ENCODE measurements at places on chromosomes 3 and 15.

DNA sequence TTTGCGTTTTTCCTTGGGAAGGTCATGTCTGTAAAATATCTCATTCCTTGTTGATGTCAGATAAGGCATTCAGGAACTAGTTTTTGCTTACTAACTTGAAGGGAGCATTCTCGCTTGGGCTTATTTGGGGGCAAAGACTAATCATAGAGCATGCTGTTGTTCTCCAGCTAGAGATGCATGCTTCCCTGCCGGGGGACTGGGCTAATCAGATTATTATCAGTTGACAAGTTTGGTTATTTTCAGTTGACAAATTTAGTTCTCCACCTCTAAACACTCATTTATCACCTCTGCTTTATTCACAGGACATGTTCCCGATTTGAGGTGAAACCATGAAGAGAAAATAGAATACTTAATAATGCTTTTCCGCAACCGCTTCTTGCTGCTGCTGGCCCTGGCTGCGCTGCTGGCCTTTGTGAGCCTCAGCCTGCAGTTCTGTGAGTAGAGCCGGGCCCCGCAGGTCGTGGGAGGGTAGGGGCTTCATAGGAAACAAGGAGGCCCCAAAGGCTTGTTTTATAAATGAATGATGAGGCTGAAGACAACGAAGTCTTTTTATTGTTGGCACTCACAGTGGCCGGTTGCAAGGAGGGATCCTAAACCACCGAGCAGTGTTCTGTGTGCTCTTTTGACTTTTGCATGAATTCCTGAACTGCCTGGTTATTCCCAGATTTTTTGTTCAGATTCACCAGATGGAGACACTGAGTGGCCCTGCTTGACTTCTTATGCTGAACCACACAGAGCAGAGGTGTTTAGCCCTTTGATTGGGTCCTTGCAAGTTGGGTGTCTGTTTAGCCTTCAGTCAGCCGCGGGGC lies 28.4 kb downstream of the PXYLP1 start:
- DNase-seq: no peak

GRCh38 chr3:68893600-68894239 lies 38.6 kb downstream of the TAFA4 start:
- no peak for DNase-seq

DNA sequence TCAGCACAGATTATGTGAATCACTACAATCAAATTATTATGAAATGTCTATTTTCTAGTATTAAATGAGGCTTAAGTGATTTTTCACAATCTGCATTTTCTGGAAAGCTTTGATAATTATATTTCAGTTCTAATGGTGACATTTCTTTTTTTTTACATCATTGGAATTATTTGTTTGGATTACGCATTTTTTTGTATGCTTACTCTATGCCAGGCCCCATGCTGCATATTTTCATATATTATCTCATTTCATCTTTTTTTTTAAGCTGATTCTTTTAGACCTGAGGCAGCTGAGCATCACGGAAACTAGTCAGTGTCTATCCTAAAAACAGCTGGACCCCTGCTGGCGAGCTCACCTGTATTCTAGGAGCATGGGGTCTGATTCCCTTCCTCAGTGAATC lies 31.1 kb downstream of the SLCO3A1 start:
- DNase-seq: no peak

DNA sequence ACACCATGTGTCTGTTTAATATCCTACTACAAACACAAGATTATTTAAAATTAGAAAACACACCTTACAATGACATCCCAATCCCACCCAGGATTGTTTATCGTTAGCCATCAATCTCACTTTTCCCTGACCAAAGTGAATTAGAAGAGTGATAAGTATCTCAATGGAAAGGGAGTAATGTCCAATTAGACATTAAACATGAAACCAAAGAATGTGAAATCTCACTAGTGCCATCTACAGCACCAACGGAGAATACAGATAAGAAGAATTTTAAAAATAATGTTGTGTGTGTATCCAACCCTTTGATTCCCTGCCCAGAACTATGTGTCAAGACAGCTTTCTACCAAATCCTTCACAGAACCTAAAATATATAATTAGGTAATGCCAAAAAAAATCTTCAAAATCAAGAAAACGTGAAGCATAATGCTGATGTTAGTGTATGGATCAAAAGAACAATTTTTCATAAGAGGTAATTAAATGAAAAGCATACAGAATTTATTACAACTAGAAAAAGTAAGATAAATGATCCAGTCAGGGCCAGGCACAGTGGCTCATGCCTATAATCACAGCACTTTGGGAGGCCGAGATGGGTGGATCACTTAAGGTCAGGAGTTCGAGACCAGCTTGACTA lies 64.2 kb downstream of the SCAPER start:
- DNase-seq: no peak

- no peak for DNase-seq
Measured at GRCh38 chr3:110568246-110568645, 503.4 kb upstream of the NECTIN3 start.

DNA sequence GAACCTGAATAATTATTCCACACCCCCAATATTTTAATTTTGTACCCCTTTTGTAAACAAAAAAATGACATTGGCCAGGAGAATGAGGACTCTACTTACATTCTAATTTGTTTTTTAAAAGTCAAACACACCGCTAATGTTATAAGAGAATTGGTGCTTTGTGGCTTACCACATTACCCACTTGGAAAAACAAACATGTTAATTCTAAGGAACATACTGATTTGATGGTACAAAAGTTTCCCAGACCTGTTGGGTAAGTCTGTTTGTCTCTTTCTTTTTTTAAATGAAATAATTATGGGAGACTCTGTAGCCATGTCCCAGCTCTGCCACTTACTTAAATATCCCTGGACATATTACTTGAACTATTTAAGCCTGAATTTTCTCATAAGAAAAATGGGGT lies 352.5 kb upstream of the C2CD4B start:
- DNase-seq: no peak

DNA sequence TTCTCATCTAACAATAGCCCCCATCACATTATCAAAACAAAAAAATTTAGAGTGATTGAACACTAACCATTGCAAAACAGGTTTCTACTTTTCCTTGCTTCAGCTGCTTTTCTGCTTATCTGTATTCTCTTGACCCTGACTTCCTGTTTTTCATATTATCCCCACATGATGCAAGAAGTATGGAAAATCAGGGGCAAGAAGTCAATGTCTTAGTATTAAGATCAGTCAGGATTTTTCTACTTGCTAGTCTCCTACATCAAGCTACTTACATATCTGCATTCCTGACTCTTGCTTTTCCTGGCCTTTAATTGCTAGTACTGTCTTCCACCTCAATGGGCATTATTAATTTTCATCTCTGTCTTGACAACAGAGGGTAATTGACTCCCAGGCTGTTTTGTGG lies 300.2 kb downstream of the OTOL1 start:
- DNase-seq: no peak

DNA sequence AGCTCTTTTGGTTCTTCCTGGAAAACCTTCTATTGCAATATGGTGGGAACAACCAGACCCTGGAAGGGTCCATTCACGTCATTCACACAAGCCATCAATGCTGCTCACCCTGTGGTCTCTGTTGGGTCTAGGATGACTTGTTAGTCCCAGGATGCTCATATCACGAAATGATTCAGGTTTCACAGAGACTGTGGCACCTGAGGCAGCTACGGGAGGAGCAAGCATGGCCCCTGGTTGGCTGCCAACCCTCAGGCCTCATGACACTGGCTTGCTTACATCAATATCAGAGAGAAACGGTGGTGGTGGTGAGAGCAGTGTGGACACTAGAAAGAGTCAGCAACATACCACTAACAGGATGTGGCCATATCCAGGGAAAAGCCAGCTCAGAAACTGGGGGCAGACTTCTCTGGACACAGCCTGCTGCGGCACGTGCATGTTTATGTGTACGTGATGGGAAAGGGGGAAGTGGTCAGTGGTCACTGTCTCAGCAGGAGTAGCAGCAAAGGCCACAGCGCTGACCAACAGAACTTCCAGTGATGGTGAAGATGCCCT lies 208.9 kb upstream of the ST8SIA2 start:
- no peak for DNase-seq

DNA sequence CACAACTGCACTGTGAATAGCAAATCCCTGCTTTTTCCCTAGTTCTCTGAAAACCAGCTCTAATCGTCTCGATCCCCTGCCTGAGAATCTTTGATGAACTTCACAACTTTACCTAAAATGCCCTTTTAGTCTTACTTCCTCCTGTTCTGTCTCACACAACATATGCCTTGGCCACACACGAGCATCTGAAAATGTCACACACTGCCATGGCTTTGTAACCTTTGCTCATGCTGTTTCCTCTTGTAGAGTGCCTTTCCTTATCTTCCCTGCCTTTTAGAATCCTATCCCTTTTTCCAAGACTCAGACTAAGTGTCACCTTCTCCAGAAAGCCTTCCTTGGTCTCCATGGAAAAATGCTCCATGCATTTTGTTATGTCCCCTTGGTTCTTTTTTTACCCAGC lies 71.4 kb upstream of the HACD2 start:
- no peak for DNase-seq

DNA sequence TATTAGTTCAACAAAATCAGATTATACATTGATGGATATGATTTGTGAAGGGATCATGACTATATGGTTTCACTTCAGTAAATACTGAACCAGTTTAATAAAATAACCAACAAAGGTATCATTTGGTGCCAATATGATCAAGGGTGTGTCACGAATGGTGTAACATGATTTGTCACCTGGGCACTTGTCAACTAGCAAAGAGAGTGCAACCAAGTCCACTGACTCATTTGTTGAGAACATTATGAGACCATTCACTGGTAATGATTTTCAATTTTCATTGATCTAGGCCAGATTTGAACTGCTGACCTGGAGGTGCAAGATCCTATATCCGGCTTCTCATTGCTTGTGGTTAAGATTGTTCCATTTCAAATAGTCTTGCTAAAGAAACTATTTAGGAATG lies 1037.9 kb downstream of the ROBO2 start:
- no peak for DNase-seq

All from NCI-H1048 (cell line).